ENCODE measurements at places on chromosomes 5 and 9.

DNA sequence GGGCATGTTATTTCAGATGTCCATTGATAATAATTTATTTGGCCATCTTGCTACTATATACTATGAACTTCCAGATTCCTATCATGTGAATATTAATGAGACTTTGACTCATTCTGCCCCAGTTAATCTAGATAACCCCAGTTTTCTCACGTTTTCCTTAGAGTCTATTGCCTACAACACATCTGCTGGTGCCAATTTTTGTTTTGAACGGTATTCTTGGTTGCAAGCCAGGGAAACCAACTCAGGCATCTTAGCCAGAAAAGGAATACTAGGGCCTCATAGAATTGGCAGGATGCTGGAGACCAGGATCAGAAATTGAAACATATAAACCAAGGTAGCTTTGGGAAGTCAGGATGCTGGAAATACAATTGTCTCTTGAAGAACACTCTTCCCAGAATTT is 28.0 kb upstream of the NPR3 start:
- no peak for DNase-seq

DNA sequence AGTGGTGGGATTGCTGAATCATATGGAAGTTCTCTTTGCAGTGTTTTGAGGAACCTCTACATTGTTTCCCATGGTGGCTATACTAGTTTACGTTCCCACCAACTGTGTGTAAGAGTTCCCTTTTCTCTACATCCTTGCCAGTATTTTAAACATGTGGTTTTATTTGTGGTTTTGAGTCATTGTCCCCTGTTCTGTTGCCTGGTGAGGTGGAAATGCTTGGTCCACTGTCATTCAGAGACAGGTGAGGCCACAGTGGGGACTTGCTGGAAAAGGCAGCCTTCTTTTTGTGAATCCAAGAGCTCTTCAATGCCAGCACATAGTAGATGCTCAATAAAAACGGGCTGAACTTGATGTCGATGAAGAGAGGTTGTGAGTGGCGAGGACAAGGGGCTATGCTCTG is 44.2 kb downstream of the SH3PXD2B start:
- DNase-seq, result no peak

DNA sequence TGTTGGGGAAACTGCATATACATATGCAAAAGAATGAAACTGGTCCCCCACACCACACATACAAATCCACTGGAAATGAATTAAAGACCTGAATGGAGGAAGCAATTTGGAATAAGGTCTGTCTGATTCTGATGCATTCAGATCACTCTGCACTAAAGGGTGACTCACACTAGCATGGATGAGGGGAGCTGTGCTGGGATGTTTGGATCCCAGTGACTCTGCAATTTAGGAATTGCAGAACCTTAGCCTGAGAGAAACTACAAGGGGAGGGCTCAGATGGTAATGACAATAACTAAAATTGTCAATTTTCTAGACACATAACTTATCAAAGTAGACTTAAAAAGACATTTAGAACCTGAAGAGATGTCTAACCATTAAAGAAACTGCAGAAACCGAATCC is 312.0 kb downstream of the CDK5RAP2 start:
- DNase-seq, result no peak

DNA sequence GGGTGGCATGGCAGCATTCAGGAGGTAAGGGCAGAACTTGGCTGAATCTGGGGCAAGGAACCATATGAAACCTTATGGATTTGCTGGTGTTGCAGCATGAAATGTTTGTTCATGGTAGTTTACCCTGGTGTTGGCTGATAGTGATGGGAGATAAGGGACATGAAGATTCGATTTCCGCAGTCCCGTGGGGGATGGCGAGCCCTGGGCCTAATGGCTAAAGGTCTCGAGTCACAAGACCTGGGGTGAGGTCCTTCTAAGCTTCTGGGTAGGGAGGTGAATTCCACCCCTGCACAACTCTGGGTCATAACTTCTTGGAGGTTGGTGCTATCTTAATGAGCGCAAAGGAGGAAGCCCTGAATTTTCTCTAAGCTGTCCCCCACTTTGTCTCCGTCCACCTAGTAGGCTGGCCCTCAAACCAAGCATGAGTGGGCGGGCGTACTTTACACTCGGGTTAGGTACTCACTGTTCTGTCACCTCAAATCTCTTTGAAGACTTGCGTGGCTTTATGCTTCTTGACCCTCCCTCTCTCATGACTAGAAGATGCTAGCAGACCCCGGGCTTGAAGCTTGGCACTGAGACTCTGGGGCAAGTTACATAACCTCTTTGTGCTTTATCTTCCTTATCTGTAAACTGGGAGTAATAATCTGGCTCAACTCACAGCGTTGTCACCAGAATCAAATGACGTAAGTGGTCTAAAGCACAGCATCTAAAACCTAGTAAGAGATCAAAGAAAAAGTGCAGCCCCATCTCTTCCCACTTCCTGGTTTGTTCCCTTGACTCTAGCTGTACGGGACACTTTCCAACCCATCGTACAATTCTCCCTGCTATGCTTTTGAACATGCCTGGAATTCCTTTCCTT is 72.5 kb downstream of the BASP1 start:
- DNase-seq, result no peak

- DNase-seq, result no peak
Measured at GRCh38 chr9:89397471-89397870, 79.2 kb downstream of the SECISBP2 start.

GRCh38 chr5:42522783-42523182 is 99.5 kb downstream of the GHR start:
- DNase-seq, result no peak

DNA sequence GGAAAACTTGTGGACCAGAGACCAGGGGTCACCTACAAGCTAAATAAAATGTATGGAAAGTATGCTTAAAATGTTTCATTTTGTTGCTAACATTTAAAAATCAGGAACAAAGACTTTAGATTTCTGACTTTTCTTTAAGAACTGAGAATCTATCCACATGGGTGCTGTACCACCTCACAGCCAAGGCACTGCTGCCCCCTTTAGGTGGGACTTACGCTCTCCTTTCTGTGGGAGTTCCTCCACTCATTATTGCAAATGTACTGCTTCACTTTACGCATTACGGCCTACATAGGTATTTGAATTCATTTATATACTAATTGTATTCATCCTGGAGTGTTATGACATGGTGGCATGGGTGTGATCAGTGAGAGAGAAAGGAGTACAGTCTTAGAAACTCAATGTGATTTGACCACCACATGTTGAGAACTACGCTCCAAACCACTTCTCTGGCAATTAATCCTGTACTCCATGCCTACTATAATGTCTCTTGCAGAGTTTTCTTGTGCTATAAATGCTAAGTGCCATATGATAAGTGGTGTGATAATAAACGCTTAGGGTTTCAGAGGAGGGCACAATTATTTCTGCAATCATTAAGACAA is 24.7 kb upstream of the CETN3 start:
- DNase-seq, result no peak

DNA sequence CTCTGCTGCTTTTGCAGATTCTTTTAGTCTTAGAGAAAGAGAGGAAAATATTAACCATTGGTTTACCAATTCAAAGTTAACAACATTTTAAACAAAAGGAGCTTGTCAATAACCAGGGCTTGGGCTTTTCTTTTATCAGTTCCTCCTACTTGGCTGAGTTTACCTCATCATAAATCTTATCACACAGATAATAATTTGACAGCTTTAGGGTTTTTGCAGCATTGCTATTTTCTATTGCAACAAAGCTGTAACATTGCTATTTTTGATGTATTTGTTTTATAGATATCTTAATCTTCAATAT is 9.8 kb upstream of the ABL1 start:
- no peak for DNase-seq

DNA sequence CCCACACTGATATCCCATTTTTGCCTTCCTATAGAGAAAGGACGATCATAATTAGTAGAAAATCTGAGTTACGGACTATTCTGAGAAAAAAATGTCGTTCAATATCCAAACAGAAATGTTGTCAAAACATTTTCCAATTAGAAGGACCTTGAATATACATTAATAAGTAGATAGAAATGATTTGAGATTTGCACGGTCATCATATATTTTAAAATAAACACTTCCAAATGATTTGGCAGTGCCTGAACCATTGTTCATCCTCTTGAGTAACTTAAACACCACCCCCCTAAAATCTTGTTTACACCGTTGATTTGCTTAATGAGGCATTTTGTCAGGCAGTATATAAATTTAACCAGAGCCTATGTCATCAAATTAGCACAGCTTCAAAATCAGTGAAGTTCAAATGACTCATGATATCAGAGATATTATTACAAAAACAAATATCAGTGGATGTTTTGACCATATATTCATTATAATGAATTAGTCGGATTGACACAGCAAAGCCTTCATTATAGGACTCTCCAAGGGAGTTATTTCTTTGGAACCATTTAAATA is 105.0 kb downstream of the ACTL7B start:
- DNase-seq, result no peak

- DNase-seq, result no peak
Measured at GRCh38 chr9:95079461-95079860, 238.0 kb downstream of the FANCC start.

DNA sequence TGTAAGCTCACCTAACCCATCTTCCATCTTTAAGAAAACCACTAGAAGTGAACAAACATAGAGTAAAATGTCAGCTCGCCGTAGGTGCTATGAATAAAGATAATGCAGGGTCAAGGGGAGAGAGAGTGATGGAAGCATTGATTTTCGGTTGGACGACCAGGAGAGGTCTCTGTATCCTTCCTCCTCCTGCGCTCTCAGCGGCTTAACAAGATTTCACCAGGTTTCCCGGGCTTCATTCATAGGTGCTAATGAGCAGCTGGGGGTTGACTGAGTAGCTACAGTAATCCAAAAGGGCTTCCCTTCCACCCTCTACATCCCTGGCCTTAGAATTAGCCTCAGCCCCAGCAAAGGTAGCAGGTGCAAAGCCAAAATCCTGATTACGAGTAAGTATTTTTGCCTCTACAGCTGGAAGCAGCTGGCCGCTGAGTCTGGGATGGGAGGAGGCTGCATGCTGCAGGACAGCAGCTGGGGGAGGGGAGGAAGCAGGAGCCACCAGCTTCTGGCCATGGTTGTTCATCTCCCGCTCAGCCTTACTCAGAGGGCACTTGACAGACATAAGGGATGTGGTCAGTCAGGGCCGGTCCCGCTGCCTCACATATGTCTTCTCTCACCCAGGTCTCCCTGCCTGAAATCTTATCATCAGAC is 112.0 kb upstream of the IL12B start:
- DNase-seq, result no peak

GRCh38 chr5:54717459-54717858 is 199.9 kb downstream of the SNX18 start:
- DNase-seq, result no peak

DNA sequence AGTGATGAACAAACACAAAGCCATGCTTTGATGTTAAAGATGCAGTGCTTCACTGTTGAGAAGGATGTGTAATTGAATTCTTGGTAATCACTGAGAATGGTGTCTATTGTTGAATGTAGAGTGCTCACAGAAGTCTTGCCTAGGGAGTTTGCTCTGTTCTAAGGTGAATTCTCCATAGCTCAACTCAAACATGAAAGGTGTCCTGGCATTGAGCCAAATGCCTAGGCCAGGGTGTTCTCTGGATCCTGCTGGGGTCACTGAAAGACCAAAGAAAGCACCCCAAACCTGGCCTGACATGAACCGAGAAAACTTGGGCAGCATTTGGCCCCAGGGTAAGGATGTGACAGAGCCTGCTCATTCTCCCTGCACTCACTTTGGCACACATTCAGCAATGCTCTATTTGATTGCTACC is 217.3 kb downstream of the ARL15 start:
- DNase-seq, result peak; percentile 36

DNA sequence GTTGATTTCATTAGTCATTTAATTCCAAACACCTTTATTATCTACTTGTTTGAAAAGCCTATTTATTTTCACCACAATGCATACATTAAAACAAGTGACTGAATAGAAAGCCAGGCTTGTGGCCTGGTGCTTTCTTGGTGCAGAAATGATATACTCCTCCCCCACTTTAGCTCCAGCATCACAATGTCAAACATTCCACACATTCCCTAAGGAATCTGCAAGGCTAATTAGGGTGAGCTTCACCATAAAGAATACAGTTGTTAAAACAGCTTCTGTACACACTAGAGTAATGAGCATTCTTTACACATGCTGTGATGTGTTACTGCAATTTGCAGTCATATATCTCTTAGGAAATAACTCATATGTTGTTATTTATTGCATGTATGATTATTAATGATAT is 705.7 kb downstream of the CETN3 start:
- no peak for DNase-seq

GRCh38 chr5:7329712-7330111 is 66.2 kb upstream of the ADCY2 start:
- no peak for DNase-seq

- no peak for DNase-seq
Measured at GRCh38 chr9:108445431-108446071, 410.2 kb downstream of the ACTL7B start.

DNA sequence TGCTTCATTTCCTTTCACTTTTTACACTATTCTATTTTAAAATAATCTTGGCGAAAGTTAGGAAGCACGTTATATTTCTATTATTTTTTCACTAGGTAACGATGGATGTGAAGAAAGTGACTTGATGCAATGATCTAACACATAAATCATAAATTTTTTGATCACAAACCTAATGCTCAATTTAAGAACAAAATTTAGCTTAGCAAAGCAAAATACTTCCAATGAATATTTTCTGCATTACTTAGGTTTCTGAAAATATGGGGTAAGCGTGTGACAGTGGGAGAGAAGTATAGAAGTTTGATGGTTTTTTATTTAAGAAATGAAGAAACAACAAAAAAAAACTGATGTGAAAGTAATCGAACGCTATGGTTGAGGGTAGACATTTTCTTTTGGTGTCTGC is 1528.7 kb upstream of the CDH9 start:
- no peak for DNase-seq

GRCh38 chr5:132928062-132928407 is 35.4 kb downstream of the AFF4 start:
- DNase-seq, result no peak

DNA sequence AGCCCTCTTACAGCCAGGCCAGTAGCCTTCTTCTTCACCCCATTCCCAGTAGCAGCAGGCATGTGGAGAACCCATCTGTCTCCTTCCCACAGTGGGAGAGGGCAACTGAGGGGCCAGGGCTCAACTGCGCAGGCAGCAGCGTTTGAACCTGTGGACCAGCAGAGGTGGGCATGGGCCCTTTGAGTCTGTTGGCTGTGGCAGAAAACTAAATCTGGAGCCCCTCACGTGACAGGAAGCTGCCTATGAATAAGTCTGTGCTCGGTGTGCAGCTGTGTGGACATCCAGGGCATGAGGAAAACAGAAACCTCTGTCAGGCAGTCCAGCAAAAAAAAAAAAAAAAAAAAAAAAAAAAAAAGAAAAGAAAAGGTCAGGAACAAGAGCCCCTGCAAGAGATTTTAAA is 189.2 kb upstream of the NR3C1 start:
- DNase-seq, result no peak

DNA sequence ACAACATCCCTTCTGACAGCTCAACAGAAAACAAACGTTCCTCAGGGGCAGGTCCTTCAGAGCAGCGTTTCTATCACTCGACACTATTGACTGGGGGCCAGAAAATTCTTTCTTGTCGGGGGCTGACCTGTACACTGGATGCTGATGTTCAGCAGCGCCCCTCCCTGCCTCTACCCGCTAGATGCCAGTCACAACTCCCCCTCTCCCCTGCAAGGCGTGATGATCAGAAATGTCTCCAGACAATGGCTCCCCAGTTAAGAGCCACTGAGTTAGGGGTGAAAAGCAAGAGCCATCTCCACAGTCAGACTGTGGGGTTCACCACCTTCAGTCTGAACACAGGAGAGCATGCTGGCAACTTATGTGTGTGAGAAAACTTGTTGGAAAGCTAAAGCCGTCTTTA is 39.8 kb downstream of the SERINC5 start:
- DNase-seq, result no peak
